Hindlimb muscle (tissue), 1 donor: ENCODE measurements at places on chromosomes 6 and 20.
A peak's percentile ranks its signal among the peaks of the same experiment; 100 is the strongest.

GRCh38 chr6:170368544-170368943 lies 62.0 kb downstream of the FAM120B start:
- DNase-seq: no peak

DNA sequence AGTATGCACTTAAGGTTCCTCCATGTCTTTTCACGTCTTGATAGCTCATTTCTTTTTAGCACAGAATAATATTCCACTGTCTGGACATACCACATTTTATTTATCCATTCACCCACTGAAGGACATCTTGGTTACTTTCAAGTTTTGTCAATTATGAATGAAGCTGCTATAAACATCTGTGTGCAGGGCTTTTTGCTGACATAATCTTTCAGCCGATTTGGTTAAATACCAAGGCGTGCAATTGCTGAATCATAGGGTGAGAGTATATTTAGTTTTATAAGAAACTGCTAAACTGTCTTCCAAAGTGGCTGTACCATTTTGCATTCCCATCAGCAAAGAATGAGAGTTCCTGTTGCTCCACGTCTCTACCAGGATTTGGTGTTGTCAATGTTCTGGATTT lies 44.9 kb upstream of the PHACTR2 start:
- no peak for DNase-seq

DNA sequence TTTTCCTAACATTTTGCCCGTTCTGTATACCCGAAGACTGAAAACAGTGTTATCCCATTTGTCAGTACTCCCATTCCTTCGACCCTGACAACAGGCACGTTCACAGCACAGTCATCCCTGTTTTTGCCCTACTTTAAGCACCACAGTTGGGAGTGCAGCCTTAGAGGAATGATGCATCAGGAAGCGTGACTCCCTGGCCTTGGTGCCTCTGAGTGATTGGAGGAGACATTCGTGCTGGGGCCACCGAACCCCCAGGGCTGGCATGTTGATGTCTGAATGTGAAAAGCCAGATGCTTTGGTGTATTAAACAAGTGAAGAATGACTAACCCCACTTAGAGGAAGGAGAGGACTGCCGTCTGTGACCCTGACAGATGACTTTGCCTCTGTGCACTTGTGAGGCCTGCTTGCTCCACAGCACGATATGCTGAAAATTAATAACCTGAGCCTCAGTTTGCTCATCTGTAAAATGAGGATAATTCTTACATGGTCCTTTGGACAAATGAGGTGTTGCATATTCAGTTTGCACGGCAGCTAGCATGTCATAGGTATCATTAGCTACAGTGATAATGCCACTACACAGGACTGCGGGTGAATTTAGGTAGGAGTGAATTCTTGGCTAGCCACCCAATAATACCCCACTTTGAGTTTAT lies 36.0 kb downstream of the STK35 start:
- no peak for DNase-seq

GRCh38 chr6:30684386-30685156 lies 1.9 kb downstream of the PPP1R18 start:
- DNase-seq: no peak

DNA sequence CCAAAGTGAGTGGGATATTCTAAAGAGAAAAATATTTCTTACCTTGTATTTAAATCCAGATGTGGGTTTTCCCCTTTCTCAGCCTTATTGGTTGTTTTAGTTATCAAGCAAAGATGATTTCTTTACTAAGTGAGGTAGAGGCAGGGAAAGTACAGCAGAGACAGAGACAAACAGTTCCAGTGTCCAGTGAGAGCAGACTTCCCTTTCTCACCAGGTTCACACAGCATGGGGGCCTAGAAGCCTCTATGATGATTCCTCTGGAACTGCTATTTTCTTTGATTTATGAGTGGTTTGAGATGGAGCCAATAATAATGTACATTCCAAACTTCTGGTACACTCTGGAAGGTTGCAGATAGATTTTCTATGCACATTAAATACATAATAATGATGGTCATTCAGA lies 234.0 kb upstream of the MARCKS start:
- DNase-seq: no peak

GRCh38 chr20:57498425-57499400 lies 26.2 kb downstream of the CTCFL start:
- DNase-seq: no peak

- no peak for DNase-seq
Measured at GRCh38 chr6:90190752-90191395, 105.8 kb downstream of the BACH2 start.

DNA sequence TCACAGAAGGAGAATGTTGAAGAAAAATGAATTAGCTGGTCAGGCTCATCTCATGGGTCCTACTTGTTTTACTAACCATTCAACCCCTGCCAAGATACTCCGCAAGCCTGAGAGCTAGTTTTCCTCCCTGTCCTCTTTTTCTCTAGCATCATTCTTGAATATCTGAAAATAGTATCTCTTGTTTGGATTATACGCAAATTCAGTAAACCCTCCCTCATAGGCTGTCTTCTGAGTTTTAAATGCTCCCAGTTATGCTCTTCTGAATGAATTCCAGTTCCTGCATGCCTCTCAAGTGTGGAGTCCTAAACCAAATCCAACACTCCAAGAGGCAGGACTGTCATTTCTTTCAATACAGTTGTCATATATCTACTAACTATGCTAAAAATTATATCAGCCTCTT lies 99.6 kb downstream of the COL21A1 start:
- no peak for DNase-seq

- no peak for DNase-seq
Measured at GRCh38 chr6:35984701-35985100, 39.7 kb downstream of the SLC26A8 start.

GRCh38 chr20:59001449-59002171 lies 5.4 kb downstream of the CTSZ start:
- DNase-seq: no peak

DNA sequence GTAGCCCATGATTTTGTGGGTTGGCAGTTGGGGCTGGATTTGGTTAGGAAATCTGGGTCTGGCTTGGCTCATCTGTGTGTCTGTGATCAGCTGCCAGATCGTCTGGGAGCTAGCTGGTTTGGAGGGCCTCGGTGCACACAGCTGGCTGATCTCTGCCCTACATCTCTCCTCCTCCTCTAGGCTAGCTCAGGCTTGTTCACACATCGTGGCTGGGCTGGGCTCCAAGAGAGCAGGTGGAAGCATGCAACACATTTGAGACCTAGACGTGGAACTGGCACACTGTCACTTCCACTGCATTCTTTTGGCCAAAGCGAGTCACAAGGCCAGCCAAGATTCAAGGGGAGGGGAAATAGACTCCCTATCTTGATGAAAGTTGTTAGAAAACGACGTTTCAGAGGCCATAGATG lies 15.9 kb downstream of the NDUFAF5 start:
- DNase-seq: peak; percentile 38

DNA sequence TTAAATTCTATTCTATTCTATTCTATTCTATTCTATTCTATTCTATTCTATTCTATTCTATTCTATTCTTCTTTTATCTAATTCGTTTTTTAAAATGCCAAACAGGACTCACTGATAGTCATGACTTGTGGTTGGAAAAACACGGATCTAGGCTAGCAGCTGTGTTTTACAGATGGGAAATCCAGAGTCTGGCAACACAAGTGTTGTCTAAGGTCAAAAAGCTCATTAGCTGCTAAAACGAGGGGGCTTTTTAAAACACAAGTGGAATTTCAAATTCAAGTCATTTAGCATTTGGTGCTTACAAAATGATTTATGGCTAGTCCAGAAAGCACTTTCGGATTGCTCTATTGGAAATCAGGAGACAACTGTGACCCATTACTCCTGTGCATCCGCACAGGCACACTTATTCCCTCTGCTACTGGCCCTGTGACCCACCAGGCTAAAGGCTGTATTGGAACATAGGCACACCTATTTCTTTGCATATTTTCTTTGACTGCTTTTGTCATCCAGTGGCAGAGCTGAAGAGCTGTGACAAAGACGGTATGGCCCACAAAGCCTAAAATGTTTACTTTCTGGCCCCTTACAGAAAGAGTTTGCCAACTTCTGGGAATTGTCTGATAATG lies 17.8 kb upstream of the MLIP start:
- DNase-seq: no peak

DNA sequence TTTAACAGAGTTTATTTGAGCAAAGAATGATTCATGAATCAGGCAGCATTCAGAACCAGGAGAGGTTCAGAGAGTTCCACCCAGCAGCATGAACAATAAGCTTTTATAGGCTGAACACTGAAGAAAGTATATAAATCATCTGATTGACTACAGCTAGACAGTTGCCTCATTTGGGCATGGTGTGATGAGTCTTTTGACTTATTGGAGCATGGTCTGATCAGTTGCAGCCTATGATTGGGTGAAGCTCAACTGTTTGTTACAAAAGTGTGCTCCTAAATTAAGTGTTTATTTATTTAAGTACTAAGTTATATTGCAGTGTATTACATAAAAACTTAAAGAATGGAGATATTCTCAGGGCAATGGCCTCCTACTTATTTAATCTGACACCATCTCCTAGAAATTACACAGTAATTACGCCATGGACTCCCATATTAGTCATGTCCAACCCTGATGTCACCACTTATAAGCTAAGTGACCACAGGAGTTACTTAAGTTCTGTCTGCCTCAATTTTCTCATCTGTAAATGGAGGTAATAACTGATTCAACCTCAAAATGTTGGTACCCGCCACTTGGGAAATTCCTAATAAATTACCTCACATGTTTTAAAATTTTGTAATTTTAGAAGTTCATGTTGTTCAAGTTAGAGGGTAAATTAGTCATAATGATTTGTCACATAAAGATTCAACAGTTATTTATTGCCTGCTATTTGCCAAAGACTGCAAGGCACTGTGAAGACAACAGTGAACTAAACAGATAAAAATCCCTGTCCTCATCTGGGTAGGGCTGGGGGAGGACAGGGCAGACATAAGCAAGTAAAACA lies 15.2 kb upstream of the ROS1 start:
- DNase-seq: no peak

GRCh38 chr6:164477101-164477500 lies 832.3 kb downstream of the C6orf118 start:
- no peak for DNase-seq

DNA sequence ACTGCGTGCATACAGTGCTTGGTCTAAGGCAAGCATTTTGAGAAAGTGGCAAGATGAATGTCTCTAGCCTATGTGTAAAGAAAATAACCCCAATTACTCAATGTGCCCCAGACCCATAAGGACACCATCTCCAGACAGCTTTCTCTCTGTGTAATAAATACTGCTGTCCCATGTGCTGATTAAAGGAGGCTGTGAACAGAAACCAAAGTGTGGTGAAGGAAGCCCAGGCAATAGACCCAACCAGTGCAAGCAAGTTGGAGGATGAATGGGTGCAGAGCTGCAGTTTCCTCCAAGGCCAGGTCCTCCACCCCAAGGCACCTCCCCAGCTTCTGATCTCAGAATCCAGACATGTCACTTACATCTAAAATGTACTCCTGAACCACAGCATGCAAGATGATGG lies 60.6 kb downstream of the TRAM2 start:
- DNase-seq: no peak

GRCh38 chr6:132571774-132572173 lies 1.7 kb downstream of the TAAR6 start:
- DNase-seq: no peak

- peak; percentile 80 for DNase-seq
Measured at GRCh38 chr20:50172347-50173013, 18.1 kb upstream of the CEBPB start.
